ENCODE measurements at places on chromosomes 11 and 22.

- peak; percentile 85 for DNase-seq
Measured at GRCh38 chr22:26658671-26659478, 1.5 kb downstream of the MIAT start.

- DNase-seq = no peak
Measured at GRCh38 chr22:50732681-50733080, 5.3 kb upstream of the ACR start.

- no peak for DNase-seq
Measured at GRCh38 chr11:59818572-59818971, 8.0 kb upstream of the MRPL16 start.

GRCh38 chr11:75135651-75136050 lies 15.3 kb upstream of the SLCO2B1 start:
- no peak for DNase-seq

GRCh38 chr22:49080631-49081030 lies 747.0 kb downstream of the BRD1 start:
- no peak for DNase-seq

DNA sequence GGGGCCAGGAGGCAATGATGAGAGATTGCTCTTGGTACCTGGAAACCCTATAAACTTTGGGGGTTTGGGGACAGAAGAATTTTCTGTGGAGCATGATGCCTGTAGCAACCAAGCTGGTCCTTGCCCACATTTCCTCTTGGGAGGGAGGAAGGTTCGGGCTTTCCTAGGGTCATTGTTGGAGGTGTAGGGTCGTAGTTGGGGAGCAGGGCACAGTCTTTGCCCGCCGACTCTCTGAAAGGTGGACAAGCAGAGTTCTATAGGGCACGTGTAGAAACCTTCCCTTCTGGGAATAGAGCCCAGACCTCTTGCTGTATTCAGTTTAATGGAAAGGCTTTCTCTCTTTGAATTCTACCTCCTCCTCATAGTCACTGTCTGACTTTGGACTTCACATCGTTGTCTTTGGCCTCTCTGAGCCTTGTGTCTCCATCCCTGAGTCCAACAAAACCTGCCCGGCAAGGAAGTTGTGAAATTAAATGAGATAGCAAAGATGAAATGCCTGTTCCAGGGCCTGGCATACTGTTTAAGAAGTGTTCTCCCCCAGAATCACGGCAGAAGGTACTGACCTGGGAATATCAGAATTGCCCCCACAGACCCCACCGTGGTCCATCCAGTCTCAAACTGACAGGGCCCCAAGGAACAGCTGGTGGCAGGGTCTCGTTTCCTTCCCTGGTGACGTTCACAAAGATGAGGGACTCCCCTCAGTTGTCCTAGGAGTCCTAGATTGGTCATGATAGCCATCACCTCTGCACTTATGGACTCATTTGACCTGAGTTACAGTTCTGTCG lies 1.6 kb downstream of the PRDM11 start:
- no peak for DNase-seq

GRCh38 chr11:3155216-3155615 lies 9.9 kb downstream of the OSBPL5 start:
- no peak for DNase-seq

GRCh38 chr11:43947003-43947500 lies 4.6 kb downstream of the C11orf96 start:
- no peak for DNase-seq

DNA sequence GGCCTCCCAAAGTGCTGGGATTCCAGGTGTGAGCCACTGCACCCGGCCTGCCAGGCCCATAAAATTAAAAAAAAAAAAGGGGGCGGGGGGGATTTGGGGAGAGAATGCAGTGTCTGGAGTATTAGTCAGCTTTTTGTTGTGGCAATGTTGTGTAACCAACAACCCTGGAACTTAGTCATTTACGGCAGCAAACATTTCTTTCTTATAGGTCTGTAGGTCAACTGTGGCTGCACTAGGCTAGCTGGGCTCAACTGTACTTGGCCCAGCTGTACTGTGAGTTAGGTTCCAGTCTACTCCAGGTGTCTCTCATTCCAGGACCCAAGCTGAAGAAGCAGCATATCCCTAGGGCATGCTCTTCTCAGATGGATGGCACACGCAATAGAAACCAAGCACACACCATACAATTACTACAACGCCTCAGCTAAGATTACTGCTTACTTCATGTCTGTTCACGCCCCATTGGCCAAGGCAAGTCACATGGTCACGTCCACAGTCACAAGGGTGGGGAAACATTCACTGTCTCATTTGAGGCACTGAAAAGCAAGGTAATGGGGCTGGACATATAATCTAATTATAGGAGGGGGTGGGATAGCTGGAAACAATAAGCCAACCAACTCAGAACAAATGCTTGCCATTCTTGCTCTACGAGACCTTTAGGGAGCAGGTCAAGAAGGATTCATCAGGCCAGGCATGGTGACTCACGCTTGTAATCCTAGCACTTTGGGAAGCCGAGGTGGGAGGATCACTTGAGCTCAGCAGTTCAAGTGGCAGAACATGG lies 10.4 kb upstream of the SPINDOC start:
- no peak for DNase-seq

- no peak for DNase-seq
Measured at GRCh38 chr11:72451831-72452376, 17.6 kb upstream of the CLPB start.

GRCh38 chr11:76736773-76737495 lies 46.2 kb upstream of the TSKU start:
- no peak for DNase-seq

DNA sequence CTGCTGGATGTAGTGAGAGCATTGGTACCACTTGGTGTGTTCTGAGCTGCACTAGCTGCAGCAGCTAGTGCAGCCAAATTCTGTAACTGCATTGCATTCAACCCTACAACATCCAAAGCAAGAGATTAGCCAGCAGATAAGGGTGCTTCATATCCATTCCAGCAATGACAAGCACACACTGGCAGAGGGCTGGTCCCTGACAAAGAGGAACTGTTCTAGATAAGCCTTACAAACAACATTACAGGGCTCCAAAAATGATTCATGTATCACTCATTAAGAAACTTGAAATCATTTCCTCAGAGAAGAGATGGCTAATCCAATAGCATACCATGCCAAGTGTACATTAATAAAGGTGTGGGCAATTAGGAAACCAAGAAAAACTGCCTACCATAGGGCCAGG lies 28.4 kb upstream of the RAPSN start:
- no peak for DNase-seq

DNA sequence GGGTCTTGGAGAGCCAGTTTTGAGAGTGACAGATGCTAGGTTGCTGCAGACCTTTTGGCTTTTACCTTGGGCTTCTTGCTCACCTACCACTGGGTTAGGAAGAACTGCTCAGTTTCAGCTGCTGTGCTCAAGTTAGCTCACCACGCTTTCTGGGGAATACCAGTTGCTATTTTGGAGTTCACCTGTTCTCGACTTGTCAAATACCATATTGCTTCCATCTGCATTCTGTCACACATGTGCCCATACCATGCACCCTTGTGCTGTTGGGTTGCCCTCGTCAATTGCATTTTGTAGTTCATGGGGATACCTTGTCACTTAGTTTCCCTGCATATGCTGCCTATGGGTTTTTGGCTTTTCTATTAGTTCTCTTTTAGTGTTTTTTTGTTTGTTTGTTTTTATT lies 23.0 kb upstream of the BARX2 start:
- no peak for DNase-seq

GRCh38 chr11:80144897-80145594 lies 704.2 kb upstream of the TENM4 start:
- no peak for DNase-seq

DNA sequence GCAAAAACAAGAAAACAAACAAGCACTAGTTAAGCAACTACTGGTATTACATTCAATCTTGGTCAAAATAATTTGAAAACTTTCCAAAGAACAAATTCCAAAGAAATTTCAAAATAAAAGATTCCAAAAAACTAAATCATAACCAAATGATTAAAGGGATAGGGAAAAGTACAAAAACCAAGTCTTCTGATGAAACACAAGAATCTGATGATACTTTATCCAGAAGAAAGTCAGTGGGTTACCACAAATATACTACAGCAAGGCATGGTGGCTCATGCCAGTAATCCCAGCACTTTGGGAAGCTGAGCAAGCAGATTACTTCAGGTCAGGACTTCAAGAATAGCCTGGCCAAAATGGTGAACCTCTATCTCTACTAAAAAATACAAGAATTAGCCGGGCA lies 59.1 kb downstream of the NUP98 start:
- DNase-seq = no peak

DNA sequence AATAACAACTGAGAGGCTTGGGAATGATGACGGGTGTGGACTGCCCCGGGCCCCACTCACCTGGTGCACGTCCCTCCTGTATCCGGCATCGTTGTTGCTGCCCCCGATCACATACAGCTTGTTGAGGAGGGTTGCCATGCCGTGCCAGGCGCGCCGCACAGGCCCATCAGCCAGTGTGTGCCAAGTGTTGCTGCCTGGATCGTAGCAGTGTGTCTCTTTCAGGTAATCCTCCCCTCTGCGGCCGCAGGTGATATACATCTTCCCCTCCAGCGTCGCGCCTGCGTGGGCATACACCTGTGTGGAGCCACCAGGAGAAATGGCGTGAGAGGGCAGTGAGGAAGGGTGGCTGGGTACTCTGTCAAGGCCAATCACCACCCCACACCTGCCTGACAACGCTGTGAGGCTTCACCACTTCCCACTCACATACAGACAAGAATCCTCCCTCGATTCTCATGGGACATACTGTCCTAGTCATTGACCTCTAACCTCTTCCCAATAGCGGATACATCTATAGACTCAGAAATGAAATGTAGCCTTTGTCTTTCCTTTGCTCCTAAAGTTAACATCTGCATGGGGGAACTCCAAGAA lies 8.9 kb upstream of the SCARF2 start:
- no peak for DNase-seq

DNA sequence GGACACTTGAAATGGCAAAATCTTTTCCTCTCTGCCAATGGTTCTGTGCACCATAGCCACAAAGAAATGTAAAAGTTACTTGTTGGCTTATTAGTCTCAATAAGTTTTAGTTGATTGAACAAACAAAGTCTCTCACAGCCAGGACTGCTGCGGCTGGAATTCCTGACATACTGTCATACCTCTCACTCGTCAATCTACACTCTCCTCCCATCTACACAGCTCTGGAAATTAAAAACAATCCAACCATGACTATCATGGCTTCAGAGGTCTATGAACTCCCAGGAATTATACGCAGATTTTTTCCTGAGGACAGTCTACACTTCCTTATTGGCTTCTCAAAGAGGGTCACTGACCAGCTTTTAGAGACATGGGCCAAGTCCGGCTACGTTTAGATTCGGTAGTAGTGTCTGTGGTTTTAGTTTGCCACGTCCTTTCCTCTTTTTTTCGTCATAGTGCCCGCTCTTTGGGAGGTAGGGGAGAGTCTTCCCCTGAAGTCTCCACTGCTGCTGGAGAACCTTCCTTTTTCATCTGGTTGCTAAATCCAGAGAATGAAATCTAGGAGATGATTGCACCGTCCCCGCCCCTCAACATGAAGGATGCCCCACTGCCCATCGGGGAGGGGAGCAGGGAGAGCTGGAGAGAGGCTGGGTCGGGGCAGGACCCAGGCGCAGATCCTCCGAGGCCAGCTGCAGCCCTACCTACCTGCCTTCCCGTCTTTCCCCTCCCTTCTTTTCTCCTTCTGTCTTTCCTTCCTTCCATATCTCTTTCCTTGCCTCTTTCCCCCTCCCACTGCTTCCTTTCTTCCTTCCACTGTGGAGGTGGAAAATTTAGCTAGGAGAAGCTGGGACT lies 1.0 kb upstream of the PLEKHB1 start:
- DNase-seq = no peak

- no peak for DNase-seq
Measured at GRCh38 chr11:122367809-122368231, 251.8 kb upstream of the BLID start.

GRCh38 chr22:21731503-21731902 lies 4.1 kb downstream of the YPEL1 start:
- no peak for DNase-seq

DNA sequence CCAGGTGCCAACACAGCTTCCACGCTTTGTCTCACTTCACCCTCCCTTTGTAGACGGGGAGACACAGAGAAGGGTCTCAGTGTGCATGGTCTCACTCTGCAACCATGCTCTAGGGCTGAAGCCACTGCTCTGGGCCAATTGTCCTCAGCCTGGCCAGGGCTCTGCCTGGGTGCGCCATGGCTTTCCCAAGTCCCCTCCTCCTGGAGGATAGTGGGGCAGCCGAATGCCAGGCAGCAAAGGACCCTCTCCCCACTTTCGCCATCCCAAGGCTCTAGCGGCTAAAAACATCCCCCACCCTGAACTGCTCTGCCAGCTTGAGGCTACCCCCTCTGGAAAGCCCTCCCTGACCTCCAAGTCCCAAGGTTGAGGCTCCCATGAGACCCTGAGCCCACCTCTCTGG lies 20.4 kb upstream of the MYEOV start:
- no peak for DNase-seq

DNA sequence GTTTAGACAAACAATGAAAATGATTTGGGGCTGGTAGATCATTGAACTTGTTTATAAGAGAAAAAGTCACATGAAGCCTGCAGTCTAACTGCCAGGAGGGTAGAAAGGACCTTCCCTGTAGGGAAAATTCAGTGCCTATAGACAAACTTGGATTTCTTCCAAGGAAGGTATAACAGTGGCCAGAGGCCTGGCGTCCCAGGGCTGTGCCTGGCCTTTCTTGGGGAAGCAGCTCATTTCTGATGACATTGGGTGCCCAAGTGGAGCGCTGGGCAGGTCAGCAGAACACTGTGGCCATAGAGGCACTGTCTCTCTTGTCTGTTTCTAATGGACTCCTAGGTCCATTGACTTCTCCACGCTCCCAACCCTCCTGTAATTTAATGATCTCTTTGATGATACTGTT lies 6.6 kb upstream of the FXYD6 start:
- no peak for DNase-seq

- peak; percentile 99 for DNase-seq
Measured at GRCh38 chr11:64185693-64186491, at the start of gene STIP1. STIP1 (plus strand) TSS chr11:64186171; CDS start chr11:64186262, 91 bp downstream.

DNA sequence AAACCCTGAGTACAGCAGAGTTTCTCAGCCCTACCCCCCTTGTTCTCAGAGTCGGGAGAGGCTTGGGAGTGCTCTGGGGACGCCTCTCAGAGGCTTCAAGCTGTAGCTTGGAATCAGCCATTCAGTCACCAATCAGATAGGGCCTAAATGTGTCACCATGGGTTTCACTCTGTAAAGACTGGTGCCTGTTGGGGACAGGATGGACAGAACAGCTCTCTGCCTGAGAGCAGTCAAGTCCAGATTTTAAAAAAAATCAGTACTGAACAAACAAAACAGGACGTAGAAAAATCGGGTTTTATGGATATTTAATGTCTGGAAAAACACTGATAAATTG lies 1.3 kb downstream of the FADD start:
- DNase-seq = no peak

All from NCI-H2081 (cell line).